Body of pancreas (tissue), 4 donors: ENCODE measurements at places on chromosomes 7 and 10.

DNA sequence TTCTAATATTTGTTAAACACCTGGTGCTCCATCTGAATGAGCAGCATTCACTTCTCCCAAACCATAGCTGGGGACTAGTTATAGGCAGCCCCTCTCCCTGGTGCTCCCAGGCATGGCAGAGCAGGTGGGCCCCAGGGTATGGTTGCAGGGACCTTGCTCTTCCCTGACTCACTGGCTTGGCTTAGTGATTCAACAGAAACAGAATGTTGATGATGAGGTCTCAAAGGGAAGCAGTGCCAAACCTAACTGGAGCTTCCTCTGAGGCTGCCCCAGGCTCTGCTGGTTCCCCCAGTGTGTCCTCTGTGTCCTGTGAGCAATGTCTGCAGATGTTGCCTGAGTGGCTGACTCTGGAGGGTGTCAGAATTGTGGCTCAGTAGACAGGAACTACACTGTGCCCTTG lies 3.7 kb downstream of the GPR26 start:
- no peak for DNase-seq

GRCh38 chr10:94240901-94241300 lies 121.8 kb downstream of the NOC3L start:
- no peak for DNase-seq

- DNase-seq: no peak
Measured at GRCh38 chr10:78929541-78929940, 139.2 kb upstream of the ZMIZ1 start.

- DNase-seq: no peak
Measured at GRCh38 chr7:158524749-158525635, 62.6 kb downstream of the PTPRN2 start.

DNA sequence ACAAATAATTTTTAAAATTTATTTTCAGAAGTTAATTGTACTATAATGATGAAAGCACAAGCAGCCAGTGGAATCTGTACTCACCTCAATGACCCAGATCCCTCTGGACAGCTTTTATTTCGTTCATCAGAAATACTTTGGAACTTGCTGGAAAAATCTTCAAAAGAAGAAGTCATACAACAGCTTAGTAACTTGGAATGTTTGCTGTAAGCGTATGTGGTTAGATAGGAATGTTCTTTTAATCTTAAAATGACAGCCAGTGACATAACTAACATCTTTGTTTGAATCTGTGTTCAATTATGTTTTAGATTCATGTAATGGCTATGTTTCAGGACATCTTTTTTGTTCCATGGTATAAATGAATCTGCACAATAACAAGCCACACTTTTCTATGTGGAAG lies 26.8 kb downstream of the CFAP69 start:
- DNase-seq: no peak

GRCh38 chr7:31443457-31443856 lies 70.4 kb upstream of the ITPRID1 start:
- DNase-seq: no peak

DNA sequence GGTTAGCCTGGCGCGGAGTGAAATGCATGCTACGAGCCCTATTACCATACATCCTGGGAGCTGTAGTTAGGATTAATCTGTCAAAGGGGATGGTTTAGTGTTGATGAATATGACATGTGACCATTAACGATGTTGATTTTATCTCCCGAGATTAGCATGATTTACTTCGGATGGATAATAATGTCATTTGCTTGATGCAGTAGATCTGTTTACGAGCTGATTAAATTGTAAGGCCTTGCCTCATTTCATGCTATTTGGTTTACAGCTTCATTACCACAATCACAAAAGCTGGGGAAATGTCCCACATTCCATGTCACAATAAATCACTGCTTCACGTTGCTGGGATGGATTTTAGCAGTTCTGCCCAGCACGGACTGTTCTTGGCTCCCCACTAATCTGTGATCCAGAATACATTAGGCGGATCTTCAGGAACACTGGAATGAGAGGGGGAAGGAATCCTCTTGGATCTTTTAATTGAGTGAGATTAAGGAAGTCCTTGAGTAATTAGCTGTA lies 22.3 kb downstream of the ZNF503 start:
- DNase-seq: no peak

- DNase-seq: no peak
Measured at GRCh38 chr7:96061844-96062243, 260.1 kb downstream of the SLC25A13 start.

- no peak for DNase-seq
Measured at GRCh38 chr7:128931965-128932861, 5.5 kb upstream of the IRF5 start.

GRCh38 chr10:71237843-71238623 lies 25.7 kb downstream of the UNC5B start:
- DNase-seq: no peak

DNA sequence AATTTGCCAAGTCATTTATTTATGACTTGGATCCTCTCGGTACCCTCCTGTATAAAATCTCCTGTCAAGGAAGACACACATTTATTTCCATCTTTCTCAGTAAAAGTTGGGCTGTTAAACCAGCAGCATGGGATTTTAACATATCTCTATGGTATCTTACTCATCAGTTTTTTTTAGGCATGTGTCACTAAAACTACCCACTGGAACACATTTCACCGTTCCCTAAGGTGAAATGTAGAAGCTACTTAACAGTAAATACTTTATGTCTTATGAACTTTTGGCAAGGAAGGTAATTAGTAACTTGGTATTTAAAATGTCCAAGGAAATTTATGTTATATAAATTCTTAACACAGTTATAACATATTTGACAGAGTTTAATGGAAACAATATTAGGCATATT lies 152.5 kb upstream of the HDAC9 start:
- DNase-seq: no peak

GRCh38 chr10:117936141-117936540 lies 110.6 kb downstream of the RAB11FIP2 start:
- no peak for DNase-seq

GRCh38 chr10:34092891-34093290 lies 722.2 kb downstream of the PARD3 start:
- DNase-seq: no peak

- no peak for DNase-seq
Measured at GRCh38 chr7:66731986-66732385, 8.5 kb upstream of the RABGEF1 start.
